Activated naive CD8-positive, alpha-beta T cell treated with anti-CD3 and anti-CD28 coated beads, Interleukin-2, amount 50 U/mL, for 24 hours (primary cell): ENCODE measurements at places on chromosomes 4 and X.

GRCh38 chr4:28357990-28358389, 1497.3 kb downstream of the STIM2 start:
- DNase-seq: no peak

DNA sequence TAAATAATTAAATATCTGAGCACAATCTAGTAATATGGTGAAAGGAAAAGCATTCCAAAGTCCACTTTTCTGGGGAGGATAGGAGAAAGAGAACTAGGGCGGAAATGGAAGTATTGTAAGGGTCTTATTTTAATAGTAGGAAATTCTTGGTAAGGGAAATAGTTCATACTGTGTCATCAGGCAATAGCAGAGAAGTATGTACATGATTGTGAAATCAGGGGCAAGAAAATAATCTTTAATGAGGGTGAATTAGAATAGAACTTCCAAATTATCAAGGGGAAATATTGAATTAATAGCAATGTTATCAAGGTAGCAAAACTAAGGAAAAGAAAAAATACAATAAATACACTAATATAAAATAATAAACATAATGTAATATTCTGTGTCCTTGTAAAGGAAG, 14.8 kb downstream of the GIMD1 start:
- no peak for DNase-seq

DNA sequence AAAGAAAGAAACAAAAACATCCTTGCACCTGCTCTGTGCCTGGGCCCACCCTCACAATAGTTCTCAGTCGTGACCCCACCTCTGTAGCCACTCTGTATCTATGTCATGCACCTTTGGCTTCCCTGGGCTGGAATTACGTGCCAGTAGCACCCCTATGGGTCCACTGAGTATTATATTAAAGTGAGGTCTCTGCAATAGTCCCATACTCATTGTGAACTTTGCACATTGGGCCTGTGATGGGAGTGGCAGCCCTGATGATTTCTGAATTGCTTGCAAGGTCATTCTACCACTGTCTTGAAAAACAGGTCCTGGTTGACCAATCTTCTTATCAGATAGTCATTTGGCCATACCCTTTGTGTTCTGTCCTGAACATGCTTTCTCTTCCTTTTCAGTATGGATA, 1012.1 kb downstream of the RAB28 start:
- DNase-seq: no peak

DNA sequence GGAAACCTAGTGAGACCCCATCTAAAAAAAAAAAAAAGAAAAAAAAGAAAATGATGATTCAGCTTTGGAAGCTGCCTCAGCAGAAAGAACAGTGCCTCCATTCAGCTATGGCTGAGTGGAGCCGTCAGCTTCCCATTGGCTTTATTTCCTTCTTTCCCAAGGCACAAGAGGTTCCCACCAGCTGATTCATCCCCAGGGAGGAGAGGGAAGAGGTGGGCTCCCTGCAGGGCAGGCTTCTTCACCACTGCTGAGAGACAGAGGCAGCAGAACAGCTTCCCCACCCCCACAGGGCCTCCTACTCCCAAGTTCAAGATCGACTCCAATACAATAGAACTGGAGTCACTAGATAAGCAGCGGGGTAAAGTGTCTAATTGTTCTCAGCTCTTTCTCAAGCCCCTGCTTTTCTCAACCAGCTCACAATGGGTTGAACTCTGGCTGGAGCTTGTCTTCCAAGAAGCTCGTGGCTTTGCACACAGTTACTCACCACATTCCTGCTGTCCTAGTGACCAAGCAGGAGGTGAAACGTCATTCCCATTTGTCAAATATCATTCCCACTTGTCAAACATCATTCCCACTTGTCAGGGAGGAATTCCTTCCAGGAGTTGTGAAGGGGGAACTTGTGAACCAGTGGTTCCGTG, 47.8 kb downstream of the FHDC1 start:
- DNase-seq: no peak

DNA sequence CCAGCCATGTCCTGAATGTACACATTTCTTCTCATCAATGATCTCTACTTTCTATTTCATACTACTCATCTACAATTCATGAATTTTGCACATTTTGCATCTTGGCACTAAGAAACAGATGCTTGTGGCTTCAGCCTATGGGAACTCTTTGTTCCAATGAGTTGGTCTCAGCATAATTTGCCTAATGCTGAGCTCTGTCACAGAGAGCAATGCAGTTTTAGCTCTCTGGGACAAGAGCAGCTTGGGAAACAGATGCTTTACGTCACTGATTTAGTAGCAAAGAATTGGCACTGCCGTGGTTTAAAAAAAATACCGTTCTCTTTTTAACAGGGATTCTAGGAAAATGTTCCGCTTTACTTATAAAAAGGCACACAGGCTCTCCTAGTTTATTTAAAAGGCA, 162.4 kb downstream of the WDFY3 start:
- no peak for DNase-seq

- no peak for DNase-seq
Measured at GRCh38 chrX:19347916-19348315, 4.2 kb downstream of the PDHA1 start.

DNA sequence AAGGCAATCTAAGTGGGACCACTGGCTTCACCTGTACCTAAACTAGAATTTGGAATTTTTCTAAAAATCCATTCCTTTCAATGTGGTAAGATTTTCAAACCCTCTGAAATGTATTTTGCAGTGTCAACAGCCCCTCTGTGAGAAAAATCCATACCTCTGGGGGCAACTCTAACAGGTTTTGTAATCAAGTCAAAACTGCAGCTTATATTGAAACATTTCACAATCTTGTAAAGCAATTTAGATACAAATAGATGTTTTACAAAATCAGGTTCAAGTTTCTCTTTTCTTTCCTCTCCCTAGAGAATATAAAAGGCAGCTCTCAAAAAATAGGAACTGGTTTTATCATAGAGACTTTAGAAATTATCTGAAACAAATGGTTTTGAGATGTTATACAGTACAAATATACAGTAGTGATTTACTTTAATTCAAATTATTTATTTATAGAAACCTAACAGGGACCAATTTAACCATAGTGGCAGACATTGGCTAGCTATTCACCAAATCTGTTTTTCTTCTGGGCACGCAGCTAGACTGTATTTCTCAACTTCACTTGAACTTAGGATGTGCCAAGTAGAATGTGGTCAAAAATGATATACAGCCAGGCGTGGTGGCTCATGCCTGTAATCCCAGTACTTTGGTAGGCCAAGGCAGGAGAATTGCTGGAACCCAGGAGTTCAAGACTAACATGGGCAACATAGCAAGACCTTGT, 36.3 kb upstream of the SPINK2 start:
- no peak for DNase-seq

GRCh38 chr4:45119376-45119775, 393.0 kb upstream of the GNPDA2 start:
- no peak for DNase-seq

DNA sequence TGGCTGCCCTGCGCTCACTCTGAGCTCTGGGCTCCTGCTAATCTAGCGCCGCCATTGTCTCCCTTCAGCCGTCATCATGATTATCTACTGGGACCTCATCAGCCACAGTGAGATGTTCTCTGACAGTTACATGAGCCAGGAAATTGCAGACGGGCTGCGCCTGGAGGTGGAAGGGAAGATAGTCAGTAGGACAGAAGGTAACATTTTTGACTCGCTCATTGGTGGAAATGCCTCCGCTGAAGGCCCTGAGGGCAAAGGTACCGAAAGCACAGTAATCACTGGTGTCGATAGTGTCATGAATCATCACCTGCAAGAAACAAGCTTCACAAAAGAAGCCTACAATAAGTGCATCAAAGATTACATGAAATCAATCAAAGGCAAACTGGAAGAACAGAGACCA, 21.8 kb upstream of the PIN4 start:
- DNase-seq: no peak

GRCh38 chr4:146787731-146788130, 149.0 kb downstream of the POU4F2 start:
- no peak for DNase-seq

- DNase-seq: no peak
Measured at GRCh38 chr4:177771645-177772044, 329.4 kb upstream of the AGA start.

- peak; percentile 72 for DNase-seq
Measured at GRCh38 chrX:154396973-154397887, 947 bp upstream of the RPL10 start.

GRCh38 chr4:73836373-73837279, at the start of gene CXCL6:
CXCL6 (plus strand) TSS chr4:73836678; CDS start chr4:73836751, 73 bp downstream.
- no peak for DNase-seq

DNA sequence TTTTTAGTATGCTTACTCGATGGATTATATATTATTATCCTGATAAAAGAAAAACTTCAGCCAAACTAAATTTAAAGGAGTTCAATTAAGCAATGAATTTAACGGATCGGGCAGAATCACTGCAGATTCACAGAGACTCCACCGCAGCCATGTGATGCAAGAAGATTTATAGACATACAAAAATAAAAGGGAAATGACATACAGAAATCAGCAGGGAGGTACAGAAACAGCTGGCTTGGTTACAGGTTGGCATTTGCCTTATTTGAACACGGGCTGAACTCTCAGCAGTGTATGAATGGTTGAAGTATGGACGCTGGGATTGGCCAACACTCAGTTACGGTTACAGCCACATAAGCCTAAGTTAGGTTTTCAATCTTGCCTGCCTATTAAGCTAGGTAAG, 35.4 kb upstream of the DHRSX start:
- DNase-seq: no peak

DNA sequence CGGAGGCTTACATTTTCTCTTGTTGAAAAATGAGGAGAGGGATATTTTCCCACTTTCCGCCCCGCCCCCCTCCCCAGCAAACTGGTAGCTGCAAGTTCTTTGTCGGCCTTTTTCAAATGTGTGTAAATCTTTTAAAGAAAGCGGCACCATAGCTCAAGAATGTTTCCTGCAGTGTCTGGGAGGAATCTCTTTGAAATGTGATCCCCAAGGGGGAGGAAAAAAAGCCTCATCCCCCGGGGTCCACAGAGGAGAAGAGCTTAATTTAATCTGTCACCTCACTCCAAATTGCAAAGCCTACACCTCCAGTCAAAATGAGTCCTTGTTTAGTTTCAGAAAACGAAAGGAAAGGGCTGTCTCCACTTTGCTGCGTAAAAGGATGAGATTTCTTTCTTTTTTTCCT, 34.8 kb downstream of the ASMT start:
- DNase-seq: no peak

DNA sequence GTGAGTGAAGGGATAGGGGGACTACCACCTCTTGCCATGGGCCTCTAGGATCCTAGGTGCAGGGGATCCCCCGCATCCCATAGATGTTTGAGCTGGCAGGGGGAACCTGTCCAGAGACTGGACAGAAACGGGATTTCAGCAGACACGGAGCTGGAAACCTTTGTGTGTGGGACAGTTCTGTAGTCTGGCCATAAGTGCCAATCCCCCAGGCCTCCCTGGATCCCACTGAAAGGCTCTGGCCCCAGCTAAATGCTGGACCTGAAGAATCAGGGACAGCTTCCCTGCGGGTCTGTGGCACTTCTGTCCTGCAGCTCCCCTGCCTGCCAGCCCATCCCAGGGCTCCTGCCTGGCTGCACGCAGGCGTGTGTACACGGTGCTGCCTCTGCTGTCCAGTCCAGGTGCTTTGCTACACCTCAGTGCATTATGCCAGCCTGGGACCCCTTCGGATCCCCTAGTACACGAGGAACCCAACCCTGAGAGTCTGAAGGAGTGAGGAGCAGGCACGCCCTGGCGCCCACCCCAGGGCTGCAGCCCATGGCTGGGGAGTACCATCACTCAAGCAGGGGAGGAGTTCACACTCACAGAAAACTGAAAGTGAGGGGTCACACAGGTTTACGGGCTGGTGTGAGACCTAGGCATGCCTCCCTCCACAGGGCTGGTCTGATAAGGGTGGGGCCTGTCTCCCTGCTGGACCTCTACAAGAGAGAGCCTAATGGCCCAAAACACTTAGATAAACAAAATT, 703.0 kb downstream of the ARAP2 start:
- no peak for DNase-seq

GRCh38 chr4:65645185-65645584, 25.1 kb downstream of the EPHA5 start:
- DNase-seq: no peak

- no peak for DNase-seq
Measured at GRCh38 chr4:112287258-112287989, 1.7 kb upstream of the TIFA start.

- DNase-seq: no peak
Measured at GRCh38 chr4:139470997-139471665, 17.2 kb downstream of the RAB33B start.

- no peak for DNase-seq
Measured at GRCh38 chr4:3732076-3733028, 33.8 kb upstream of the ADRA2C start.

DNA sequence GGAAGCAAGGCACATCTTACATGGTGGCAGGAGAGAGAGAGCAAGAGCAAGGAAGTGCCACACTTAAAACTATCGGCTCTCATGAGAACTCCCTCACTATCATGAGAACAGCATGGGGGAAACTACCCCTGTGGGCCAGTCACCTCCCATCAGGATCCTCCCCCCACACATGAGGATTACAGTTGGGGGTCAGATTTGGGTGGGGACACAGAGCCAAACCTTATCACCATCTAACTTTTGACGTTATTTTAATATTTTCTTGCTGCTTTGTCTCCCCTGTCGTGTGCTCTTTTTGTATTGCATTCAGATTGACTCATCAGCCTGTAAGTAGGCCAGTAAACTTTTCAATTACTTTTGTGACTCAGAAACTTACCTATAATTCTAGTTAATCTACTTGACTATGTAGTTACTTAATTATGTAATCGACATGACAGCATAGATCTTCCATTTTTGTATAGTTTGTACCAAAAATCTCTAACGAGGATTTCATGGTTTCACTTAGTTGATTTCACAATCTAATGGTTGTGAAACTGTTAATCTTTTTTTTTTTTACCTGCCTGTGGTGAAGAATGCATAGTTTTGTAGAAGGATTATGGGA, 18.3 kb downstream of the STIM2 start:
- DNase-seq: no peak

GRCh38 chr4:8886612-8887406, 15.2 kb upstream of the HMX1 start:
- DNase-seq: no peak

DNA sequence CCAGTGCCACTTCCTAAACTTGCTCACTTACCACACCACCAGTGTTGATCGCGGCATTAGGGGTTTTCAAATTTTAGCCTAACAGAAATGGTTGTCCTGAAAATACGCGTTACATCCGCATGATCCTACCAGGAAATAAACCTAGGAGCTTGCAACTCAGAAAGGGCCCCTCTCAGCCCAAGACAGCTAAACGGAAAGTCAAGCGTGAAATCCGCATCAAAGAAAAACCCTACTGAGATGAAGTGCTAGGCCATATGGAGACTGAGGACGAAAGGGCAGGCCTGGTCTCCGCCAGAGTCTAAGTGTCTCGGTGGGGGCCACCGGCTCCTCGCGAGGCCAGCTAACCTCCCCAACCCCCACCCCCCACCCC, 626 bp downstream of the YTHDC1 start:
- DNase-seq: no peak

DNA sequence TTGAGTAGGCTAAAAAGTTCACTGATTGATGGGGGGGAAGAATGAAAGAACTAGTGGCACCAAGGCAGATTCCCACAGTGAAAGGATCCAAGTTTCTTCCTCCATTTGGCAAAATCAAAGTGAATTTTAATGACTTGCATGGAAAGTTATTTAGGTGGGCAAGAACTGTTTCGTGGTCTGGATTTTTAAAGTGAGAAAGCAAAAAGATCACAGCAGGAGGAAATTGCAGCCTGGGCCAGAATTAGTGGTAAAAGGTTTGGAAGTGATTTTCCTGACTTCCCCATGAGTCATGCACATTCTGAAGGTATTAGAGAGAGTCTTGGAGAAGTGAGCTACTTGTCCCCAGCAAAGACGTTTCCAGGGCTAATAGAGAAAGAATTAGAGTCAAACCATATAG, 207.8 kb downstream of the ANTXR2 start:
- DNase-seq: no peak
